NCI-H446 (cell line): ENCODE measurements at places on chromosomes 2 and 18.

- DNase-seq: peak; percentile 56
These were observed at the start of gene CAB39 for GRCh38 chr2:230712443-230713330. TSS of gene CAB39 (plus strand) at chr2:230712842. CDS start at chr2:230760002, 47,160 bp downstream.

DNA sequence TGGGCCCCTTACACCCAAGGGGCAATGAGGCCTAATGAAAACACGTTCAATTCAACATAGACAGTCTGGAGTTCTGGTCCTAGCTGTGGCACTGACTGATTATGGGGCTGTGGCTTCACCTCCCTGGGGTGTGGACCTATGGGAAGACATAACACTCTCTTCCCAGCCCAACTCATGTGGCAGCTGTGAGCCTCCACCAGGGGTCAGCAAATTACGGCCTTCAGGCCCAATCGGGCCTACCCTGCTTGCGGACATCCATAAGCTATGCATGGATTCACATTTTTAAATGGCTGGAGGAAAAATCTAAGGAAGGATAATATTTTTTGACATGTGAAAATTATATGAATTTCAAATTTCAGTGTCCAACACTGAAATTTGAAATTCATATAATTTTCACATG lies 101.3 kb downstream of the LOXHD1 start:
- no peak for DNase-seq

GRCh38 chr2:22701561-22702160 lies 683.3 kb upstream of the KLHL29 start:
- DNase-seq: no peak

GRCh38 chr2:118006326-118006725 lies 7.5 kb downstream of the CCDC93 start:
- no peak for DNase-seq

GRCh38 chr18:31740180-31740579 lies 20.5 kb downstream of the SLC25A52 start:
- DNase-seq: no peak

DNA sequence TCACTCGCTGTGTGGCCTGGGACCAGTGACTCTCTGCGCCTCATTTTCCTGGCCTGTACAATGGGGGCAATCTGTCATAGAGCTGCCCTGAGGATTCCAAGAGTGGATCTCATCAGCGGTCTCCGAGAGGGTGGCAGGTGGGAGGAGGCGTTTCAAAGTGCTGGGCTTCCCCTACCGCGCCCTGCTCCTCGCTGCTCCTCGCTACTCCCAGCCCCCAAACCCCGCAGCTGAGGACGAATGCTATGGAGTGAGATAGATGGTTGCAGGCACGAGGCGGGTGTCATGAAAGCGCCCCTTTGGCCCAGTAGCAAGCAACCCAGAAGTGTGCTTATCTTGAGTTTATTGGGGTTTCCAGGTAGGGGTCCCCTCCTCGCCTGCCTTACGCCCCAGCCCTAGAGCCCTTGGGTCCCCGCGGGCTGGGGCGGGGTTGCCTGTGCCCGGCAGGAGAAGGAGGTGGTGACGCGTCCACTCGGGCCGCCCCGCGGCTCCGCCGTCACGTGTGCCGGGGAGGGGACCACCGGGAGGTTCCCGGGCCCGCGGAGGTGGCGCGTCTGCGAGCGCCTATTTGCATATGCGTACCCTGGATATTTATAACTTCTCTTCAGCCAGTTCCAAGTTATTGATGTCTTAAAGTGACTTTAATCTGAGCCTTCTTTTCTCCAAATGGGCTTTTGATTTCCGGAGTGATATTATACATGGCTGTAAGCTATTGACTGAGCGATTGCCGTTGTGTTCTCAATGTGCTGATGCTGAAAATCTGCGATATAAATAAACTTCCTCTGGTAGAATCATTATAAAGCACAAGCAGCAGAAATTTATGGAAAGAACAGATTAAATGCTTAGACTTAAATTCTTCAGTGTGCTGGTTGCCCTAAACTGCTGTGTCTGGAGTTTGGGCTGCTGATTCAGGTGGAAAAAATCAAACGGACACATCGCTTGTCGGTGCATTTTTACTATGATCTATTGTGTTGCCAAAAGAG lies 263.7 kb downstream of the ATAD2B start:
- no peak for DNase-seq

DNA sequence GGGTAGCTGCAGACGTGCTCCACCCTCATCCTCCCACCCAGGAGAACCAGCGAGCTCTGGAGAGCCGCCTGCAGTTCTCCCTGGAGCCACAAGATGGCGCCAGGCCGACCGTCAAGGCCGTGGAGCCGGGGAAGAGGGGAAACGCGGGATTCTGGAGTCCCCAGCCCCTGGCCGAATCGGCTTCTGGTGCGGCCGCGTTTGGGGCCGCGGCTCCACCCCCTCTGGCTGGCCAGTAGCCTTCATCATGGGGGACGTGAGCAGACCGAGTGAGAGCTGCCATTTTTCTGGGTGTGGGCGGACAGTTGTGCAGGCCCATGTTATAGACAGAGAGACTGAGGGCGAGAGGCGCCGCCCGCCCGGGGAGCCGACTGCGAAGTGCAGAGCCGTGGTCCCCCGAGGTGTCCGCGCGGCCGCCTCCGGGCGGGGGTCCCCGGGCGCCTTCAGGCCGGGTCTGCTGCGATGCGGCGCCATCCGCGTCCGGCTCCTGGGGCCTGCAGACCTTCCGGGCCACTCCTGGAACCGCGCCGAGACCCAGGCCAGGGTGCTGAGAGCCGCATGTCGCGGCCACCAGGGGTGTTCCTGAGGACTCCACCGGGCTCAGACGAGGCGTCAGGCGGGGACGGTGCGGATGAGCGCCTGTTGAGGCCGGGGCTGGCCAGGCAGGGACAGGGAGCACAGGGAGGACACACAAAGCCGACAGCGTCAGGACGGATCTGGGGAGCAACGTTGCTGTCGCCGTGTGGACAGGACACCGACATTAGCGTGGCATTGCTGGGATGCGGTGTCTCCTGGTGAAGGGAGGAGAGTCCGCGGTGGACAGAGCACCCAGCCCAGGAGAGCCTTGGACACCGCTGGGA lies 418.2 kb upstream of the HS6ST1 start:
- peak; percentile 77 for DNase-seq

GRCh38 chr2:204061241-204061640 lies 124.7 kb downstream of the ICOS start:
- DNase-seq: peak; percentile 58

DNA sequence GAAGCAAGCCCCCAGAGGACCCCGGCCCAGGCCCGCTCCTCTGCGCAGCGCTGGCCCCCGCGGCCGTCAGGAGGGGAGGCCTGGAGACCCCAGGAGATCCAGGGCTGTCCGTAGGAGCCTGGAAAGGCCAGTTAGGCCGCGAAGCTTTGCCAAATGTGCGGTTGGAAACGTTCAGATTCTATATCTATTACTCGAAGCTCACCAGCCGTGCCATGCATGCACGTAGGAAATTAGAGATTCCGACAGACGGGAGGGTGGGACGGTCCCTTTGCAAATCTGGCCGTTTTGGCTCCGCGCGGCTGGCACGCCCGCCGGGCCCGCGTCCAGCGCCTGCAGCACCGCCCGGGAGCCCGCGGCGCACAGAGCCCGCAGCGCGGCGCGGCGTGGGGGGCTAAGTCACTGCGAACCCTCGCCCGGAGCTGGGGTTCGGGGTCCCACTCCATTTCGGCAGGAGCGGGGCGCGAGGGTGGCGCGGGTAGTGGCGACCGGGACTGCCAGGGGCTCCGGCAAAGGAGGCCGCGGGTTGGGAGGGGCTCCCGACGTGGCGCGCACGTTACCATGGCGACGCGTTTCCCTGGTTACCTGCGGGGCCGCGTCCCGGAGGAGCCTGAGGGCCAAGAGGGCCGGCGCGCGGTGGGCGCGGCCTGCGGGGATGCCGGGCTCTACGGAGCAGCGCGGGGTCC lies 488.6 kb upstream of the SMIM21 start:
- DNase-seq: no peak

DNA sequence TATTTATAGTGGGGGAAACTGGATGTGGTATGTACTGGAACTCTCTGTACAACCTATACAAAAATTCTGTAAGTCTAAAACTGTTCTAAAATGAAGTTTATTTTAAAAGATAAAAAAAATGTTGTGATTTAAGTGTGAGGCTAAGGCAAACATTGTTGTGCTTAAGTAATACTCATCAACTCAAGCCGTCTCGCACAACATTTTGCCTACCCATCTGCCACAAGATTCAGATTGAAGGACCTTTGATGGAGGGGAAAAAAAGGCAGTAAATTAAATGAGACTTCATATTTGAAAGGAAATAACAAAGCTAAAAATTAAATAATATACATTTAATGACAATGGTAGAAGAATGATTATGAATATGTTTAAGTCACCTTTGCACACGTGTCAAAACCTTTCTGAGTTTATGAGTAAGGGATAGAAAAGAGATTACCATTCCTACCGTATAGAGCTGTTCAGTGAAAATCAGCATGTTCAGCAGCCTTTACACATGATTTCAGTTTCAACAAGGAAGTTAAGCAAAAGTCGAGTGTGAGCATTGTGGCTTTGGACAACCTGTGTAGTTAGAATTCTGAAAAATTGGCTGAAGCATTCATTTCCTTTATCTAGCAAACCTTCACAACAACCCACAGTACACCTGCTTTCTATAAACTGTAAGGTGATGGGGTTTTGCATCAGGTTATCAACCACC lies 499.3 kb downstream of the IRS1 start:
- DNase-seq: no peak

DNA sequence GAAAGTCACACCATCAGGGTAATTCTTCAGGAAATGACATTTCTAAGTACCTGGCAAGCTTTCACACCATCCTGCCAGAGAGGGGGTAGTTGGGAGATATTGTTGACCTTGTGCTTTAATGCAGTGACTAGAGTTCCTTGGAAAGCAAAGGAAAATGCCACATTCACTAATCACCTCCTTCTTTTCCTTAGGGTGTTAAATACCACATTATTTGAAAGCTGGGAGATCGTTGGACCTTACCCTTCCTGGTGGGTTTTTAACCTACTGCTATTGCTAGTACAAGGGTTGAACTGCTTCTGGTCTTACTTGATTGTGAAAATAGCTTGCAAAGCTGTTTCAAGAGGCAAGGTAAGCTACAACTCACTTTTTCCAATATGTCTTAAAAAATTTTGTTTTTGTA lies 37.0 kb upstream of the NOSTRIN start:
- DNase-seq: no peak

DNA sequence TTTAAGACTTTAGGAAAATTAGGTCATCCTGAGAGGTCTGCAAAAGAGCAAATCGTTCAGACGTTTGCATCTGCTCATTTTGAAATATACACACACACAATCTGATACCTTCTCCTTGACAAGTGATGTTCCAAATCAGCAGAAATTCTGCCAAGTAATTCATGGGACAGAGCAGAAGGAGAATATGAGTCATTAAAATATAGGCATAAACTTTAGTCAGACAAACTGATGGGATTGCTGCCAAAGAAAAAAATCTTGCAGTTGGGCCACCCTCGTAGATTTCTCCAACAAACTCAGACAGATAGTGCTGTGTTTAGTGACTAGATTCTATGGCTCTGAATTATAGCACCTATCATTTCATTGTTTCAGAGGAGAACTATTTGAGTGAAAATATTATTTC lies 336.3 kb downstream of the NYAP2 start:
- DNase-seq: peak; percentile 84

- DNase-seq: no peak
These were observed 43.3 kb downstream of the TIMM21 start for GRCh38 chr18:74191577-74191976.

DNA sequence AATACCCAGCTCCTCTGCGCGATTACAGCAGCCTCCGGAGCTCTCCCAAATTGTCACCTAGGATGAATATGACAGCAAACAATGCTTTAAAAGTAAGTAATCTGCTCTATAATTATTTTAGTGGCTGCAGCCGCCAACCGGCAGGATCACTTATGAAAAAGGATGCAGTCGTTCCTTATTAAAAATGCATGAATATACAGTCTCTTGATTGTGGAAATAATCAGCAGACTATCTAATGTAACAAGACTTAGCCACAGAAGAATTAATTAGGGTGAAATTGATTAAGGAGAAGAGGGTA lies 71.8 kb upstream of the STPG4 start:
- no peak for DNase-seq

DNA sequence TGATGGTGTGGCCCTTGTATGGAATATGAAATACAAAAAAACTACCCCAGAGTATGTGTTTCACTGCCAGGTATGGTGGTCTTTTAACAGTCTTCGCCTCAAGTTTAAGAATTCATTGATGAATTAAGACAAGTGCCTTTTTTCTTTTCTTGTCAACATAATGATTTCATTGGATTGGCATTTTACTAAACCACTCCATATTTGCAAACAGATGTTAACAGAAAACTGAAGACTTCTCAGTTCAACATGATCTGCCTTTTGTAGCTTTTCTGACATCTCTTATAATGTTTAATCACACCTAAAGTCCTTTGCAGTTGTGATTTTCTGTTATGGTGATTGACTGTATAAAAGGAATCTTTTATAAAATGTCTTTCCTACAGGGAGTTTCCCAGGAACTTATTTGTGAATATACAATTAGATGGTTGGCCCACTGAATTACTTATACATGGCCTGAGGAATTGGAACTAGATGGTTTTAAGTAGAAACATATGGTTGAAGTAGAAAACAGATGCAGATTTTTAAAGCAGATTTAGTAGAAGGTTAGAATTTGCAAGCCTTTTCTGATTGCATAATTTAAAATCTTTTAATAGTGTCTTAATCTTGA lies 39.7 kb downstream of the DYNC1I2 start:
- DNase-seq: no peak

- no peak for DNase-seq
These were observed 1679.0 kb downstream of the SUCLG1 start for GRCh38 chr2:82780050-82780449.

- DNase-seq: no peak
These were observed 666.5 kb downstream of the ADCYAP1 start for GRCh38 chr18:1571206-1571605.
